ENCODE measurements at places on chromosomes 3 and 15.
A peak's percentile ranks its signal among the peaks of the same experiment; 100 is the strongest.

- DNase-seq: no peak
Observed at GRCh38 chr3:5560199-5560598, 372.7 kb downstream of the EDEM1 start.

DNA sequence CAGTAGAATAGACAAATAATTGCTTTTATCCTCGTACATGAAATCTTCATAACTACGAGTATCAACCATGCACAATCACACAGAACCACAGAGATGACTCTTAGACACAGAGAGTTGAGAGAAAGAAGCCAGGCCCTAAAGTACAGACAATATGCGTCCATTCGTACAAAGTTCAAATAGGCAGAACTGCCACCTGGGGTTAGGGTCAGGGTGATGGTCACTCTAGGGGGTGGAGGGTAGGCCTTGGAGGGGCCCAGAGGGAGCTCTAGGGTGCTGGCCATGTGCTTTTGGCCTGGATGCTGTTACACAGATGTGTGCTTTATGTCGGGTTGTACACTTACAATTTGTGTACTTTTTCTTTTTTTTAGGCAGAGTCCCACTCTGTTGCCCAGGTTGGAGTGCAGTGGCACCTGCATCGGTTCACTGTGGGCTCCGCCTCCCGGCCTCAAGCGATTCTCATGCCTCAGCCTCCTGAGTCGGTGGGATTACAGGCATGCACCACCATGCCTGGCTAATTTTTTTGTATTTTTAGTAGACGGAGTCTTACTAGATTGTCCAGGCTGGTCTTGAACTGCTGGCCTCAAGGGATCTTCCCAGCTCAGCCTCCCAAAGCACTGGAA lies 65.9 kb upstream of the KLF13 start:
- no peak for DNase-seq

GRCh38 chr15:88695691-88696251 lies 57.0 kb downstream of the ISG20 start:
- no peak for DNase-seq

GRCh38 chr3:111980716-111981456 lies 2.1 kb downstream of the ABHD10 start:
- DNase-seq: no peak

DNA sequence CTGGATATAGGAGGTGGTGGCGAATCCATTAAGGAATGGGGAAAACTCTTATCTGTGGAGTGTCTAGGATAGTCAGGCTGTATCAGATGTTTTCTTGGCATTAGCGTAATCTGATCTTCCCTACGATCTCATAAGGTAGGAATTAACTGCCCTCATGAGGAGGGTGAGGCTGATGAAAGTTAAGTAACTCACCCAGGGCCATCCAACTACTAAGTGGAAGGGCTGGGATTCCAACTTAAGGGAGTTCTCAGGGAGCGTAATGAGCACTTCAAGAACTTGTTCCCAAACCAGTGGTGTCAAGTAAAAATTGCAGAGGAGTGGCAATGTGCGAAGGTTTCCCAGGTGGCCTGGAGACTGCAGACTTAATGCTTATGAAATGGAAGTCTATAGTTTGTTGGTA lies 55.9 kb upstream of the OSBPL11 start:
- peak; percentile 38 for DNase-seq

- DNase-seq: no peak
Observed at GRCh38 chr3:9986230-9986725, 363 bp downstream of the EMC3 start.

DNA sequence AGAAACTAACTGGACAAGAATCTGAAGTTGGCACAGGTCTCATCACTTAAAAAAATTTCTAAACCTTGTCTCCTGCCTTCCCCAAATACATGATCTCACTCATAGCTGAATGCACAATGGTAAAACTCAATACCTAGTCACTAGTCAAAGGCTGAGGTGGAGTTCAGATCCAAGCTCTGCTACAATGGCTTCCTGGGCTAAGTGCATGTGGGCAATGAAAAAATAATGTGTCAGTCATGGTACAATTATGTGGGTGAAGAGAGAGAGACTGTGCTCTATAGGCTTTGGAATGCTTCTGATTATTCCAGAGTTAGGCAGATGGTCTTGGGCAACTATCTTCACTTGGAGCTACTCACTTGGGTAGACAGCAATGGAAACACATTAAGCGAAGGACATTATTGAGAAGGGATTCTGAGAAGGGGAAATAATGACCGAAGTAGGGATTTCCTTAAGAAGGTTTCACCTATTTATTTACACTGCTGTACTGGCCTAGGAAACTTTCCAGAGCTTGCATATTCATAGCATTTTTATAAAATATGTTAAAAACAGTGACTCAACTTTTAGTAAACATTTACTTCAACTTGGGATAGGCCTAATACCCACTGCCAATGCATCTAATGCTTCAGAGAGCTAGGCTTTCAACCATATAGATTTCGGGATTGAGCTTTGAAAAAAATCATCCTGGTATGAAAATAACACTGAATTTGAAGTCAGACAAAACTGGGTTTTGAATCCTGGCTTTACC lies 58.7 kb upstream of the PLXND1 start:
- peak; percentile 74 for DNase-seq

DNA sequence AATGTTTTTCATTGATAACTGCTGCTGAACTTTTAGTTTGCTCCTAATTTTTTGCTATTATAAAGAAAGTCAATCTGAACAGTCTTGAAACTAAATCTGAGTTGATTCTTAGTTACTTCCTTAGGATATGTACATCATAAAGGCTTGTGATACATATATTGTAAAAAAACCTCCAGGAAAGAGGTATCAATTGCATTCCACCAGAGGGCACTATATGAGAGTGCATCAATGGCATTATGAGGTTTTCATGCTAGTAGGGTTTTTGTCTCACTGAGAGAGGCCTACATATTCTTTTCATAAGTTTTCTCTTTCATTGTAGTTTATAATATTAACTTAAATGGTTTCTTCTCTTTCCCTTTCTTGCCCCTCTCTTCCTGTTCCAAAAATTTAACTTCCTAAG lies 46.9 kb downstream of the PIK3R4 start:
- peak; percentile 45 for DNase-seq

DNA sequence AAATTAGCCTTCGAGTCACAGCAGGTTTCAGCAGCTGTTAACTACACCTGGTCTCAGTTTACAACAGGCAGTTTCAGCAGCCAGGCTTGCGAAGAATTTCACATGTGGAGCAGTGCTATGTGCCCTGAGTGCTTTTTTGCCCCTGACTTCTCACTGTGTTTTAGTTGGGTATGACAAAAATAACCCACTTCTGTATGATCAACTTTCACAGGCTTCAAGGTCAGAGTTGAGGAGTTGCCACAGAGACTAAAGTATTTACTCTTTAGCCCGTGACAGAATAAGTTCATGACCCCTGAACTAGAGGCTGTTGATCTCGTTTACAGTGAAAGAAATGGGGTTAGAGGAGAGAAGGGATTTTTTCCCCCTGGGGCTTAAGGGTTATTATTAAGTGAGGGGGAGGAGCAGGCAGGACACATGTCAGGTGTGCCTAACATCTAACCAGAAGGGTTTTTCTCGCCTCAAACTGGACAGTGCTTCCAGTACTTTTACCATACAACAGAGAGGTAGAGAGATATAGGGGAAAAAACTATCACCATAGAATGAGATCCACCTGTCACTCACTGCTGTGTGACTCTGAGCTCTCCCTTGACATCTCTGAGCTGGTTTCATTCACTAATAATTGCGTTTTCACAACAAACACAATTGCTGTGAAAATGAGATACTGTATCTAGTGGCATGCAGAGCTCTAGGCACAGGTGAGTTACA lies 14.0 kb upstream of the TOPBP1 start:
- DNase-seq: no peak
